Right atrium auricular region (tissue), 2 donors: ENCODE measurements at places on chromosomes 12 and 14.
A peak's percentile ranks its signal among the peaks of the same experiment; 100 is the strongest.

DNA sequence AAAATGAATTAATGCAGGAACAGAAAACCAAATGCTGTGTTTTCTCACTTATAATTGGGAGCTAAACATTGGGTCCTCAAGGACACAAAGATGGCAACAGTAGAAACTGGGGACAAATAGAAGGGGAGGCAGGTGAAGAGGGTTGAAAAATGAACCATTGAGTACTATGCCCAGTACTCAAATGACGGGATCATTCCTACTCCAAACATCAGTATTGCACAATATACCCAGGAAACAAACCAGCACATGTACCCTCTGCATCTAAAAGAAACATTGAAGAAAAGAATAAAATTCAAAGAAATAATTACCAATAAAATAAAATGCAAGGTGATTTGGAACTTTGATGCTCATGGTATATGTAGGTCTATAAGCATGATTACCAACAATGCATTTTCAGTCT lies 110.8 kb downstream of the LMO3 start:
- H3K27me3 ChIP-seq = no peaks in the 10 kb centered on the region
- DNase-seq = no peak
- H3K4me3 ChIP-seq = no peak overlapping the region
- no peak overlapping the region for H3K27ac ChIP-seq
- H3K4me1 ChIP-seq = no peaks in the 10 kb centered on the region

DNA sequence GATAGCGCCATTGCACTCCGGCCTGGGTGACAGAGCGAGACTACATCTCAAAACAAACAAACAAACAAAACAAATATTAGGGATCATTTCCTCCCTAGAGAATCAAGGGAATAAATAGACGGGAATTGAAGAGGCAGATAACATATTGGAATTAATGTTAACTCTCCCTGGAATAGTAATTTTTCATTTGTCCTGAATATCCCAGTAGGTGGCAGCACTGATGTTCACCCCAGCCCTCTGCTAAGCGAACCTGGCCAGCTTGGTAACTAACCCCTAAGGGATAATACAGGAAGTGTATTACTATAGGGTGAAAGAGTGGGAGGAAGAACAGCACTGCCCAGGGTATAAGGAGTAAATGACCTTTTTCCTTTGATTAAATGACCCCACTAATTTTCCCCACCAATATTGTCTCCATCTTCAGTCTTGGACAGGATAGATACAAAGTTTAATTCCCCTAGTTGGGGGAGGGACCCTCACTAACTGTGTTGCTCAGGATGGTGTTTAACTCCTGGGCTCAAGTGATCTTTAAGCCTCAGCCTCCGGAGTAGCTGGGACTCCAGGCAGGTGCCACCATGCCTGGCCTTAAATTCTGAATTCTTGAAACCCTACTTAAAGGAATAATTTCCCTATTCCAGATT lies 40.5 kb downstream of the SLC2A14 start:
- no peak overlapping the region for H3K4me3 ChIP-seq
- H3K27me3 ChIP-seq = no peaks in the 10 kb centered on the region
- no peak for DNase-seq
- H3K4me1 ChIP-seq = no peaks in the 10 kb centered on the region

- no peaks in the 10 kb centered on the region for H3K4me1 ChIP-seq
- no peaks in the 10 kb centered on the region for H3K27me3 ChIP-seq
Observed at GRCh38 chr12:125469683-125470082, 404.4 kb downstream of the AACS start.

DNA sequence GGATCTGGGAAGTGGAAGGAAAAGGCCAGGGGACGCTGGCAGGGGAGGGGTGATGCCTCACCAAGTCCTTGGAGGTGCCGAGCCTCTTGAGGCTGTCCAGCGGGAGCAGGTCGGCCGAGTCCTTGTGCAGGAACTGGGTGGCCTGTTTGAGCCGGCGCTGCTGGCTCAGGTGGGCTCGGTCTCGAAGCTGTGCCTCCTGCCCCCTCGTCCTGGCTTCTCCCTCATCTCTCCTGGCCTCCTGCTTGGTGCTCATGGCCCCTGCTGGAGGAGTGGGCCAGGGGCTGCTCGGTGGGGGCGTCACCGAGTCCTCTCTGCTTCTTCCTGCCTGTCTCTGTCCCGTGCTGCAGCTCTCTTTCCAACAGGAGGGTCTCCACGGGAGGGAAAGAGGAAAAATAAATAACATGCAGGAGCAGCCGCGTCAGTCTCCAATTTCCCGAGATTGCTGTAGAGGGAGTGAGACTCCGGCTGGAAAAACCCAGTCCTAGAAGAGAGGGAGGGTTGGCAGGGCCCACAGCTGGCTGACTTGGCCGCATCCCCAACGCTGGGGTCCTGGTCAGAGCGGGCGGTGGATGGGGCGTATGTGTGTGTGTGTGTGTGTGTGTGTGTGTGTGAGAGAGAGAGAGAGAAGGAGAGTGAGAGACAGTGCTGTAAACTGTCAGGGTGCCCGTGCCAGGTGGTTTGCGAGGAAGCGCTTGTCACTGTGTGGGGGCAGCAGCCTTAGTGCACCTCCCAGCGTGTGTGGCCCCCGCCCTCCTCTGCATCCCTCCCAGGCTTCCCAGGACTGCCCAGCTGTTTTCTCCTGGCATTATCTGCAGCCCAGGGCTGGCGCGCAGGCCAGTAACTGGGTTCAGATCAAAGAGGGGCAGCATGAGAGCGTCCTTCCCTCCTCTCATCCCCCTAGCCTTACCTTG lies at the start of gene NRIP2:
TSS of gene NRIP2 (minus strand) at position 455 of the 911 bp plus-strand sequence. CDS start at position 403, 52 bp downstream.
- DNase-seq = no peak
- H3K4me3 ChIP-seq = peak within 1 kb of the TSS; percentile 37
- peak within 1 kb of the TSS; percentile 5 for H3K27ac ChIP-seq
- H3K36me3 ChIP-seq = peaks cover 5% of the 10 kb centered on the region

GRCh38 chr12:53733807-53734200 lies 6.6 kb upstream of the CALCOCO1 start:
- H3K27ac ChIP-seq = no peak overlapping the region
- no peaks in the 10 kb centered on the region for H3K4me1 ChIP-seq
- H3K36me3 ChIP-seq = no peaks in the 10 kb centered on the region
- H3K4me3 ChIP-seq = no peak overlapping the region
- no peaks in the 10 kb centered on the region for H3K27me3 ChIP-seq

GRCh38 chr14:46368275-46368674 lies 283.3 kb downstream of the RPL10L start:
- H3K27ac ChIP-seq = no peak overlapping the region
- no peaks in the 10 kb centered on the region for H3K36me3 ChIP-seq
- H3K27me3 ChIP-seq = no peaks in the 10 kb centered on the region
- no peak for DNase-seq
- no peak overlapping the region for H3K4me3 ChIP-seq

GRCh38 chr14:51124029-51124428 lies 29.1 kb upstream of the TRIM9 start:
- DNase-seq = no peak
- H3K27ac ChIP-seq = no peak overlapping the region
- no peaks in the 10 kb centered on the region for H3K36me3 ChIP-seq
- no peaks in the 10 kb centered on the region for H3K27me3 ChIP-seq

DNA sequence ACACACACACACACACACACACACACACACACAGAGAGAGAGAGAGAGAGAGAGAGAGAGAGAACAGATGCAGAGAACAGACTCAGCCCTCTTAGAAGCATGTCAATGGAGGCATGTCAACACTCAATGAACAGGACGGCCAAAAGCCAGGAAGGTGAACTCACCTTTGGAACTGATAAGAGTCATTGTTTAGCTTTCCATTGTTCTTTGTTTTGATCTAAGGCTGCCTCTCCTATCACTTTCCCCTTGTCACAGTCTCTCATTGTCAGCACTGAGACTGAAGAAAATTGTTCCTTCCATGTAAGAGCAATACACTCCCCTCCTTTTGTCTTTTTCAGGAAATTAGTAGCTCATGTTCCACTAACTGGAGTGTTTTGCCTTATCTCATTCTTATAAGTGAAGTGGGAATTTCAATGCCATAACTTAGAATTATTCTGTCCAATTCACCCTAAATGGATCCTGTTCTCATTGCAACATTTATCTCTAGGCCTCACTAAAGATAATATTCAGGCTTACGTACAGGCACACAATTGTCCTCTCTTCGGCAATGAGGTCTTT lies 218.0 kb downstream of the DUSP6 start:
- no peak overlapping the region for H3K27ac ChIP-seq
- H3K27me3 ChIP-seq = no peaks in the 10 kb centered on the region
- DNase-seq = no peak
- H3K4me1 ChIP-seq = no peaks in the 10 kb centered on the region

- H3K4me3 ChIP-seq = no peak overlapping the region
- H3K36me3 ChIP-seq = no peaks in the 10 kb centered on the region
- DNase-seq = no peak
- H3K4me1 ChIP-seq = no peaks in the 10 kb centered on the region
Observed at GRCh38 chr12:67884596-67884995, 104.7 kb upstream of the IFNG-AS1 start.

- no peak overlapping the region for H3K4me3 ChIP-seq
- H3K27me3 ChIP-seq = no peaks in the 10 kb centered on the region
Observed at GRCh38 chr12:71195338-71195896, 37.6 kb upstream of the TSPAN8 start.

DNA sequence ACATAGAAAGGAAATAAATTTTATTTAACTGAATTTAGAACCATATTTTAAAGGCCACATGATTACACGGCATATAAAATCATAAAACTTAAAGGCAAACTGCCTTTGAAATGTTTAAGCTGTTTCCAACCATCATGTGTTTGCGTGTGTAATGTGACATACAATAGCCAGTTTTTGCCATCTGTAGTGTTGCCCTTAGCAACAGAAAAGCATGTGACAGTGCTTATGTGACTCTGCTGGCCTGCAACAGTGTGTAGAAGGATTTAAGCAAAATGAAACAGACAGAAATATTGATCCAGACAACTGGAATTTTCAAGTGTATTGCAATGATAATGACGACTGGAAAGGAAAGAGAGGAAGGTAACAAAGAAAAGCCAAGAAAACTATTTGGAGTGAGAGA lies 49.5 kb downstream of the TSPAN19 start:
- no peak for DNase-seq
- no peaks in the 10 kb centered on the region for H3K27me3 ChIP-seq
- no peak overlapping the region for H3K27ac ChIP-seq
- no peaks in the 10 kb centered on the region for H3K4me1 ChIP-seq
- no peak overlapping the region for H3K4me3 ChIP-seq
- no peaks in the 10 kb centered on the region for H3K36me3 ChIP-seq

DNA sequence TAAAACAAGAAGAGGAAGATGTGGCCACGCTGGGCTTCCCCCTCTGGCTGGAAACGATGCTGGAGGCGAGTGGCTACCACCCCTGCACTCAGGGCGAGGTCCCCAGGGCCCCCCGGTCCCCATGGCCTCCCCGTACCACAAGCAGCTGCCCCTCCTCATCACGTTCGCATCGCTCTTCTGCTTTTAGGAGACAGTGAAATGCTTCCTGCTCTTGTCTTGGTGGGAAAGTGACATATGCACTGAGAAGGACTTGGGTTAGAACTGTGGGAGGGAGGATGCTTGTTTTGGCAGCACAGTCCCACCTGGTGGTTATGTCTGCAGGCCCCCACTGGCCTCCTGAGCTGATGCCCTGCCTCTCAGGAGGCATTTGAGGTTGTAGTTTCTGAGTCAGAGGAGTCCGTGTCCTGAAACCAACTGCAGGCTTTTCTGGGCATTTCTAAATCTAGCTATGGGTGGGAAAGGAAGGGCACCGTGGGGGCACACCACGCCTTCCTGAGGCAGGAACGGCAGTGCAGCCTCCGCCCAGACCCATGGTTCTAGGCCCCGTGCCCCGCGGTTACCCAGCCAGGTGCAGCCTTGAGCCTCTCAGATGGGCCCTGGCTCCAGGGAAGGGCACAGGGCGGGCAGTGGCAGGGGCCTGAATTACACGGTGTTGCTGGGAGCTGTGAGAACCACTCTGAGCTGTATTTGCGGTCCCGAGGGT lies 139.3 kb downstream of the ADGRD1 start:
- no peak overlapping the region for H3K27ac ChIP-seq
- H3K36me3 ChIP-seq = peaks cover 30% of the 10 kb centered on the region
- DNase-seq = no peak
- H3K27me3 ChIP-seq = no peaks in the 10 kb centered on the region

DNA sequence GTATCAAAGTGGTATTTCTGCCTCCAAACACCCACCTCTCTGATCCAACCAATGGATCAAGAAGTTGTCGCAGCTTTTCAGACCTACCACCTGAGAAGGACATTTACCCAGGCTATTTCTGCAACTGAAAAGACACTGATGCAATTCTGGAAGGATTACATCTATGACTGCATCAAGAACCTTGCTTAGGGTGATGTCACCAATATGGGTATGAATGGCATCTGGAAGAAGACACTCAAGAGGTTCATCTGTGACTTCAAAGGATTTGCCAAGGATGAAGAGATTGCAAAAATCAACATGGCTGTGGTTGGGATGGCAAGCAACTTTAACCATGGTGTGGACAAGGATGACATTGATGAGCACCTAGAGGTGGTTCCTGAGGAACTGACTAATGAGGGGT lies 154.2 kb downstream of the PCNX1 start:
- H3K27ac ChIP-seq = no peak overlapping the region
- H3K4me3 ChIP-seq = no peak overlapping the region
- no peaks in the 10 kb centered on the region for H3K27me3 ChIP-seq
- DNase-seq = no peak
